Type B pancreatic cell (in vitro differentiated cells): ENCODE measurements at places on chromosomes 7 and 10. TPM values are rescaled to one million over a fixed set of nuclear protein-coding genes. Genes with fewer than 3 reads are reported as not detected.

Gene SYT15
- total RNA-seq = 1.2 and 1.3 TPM in 2 replicates

Gene FBXO24
- 0.76 and 0.77 TPM in 2 replicates for total RNA-seq

Gene PCLO
- total RNA-seq = 6.7 and 9.5 TPM in 2 replicates

Gene CD36
- total RNA-seq = 6.7 and 32.2 TPM in 2 replicates

Gene AGAP4
- 13.5 and 27.0 TPM in 2 replicates for total RNA-seq

Gene ZNF12
- total RNA-seq = 28.3 and 30.9 TPM in 2 replicates

Gene SBDS
- total RNA-seq = 50.1 and 75.7 TPM in 2 replicates

Gene ITPRID1
- 0.07 and 0.14 TPM in 2 replicates for total RNA-seq

Gene CALD1
- 169 and 218 TPM in 2 replicates for total RNA-seq

Gene SPAM1
- total RNA-seq = not detected in 2 replicates

Gene ADIRF
- 1.5 TPM in 1 of 2 replicates, not detected in the other for total RNA-seq

Gene CUZD1
- total RNA-seq = 0.86 TPM in 1 of 2 replicates, not detected in the other

Gene MMD2
- not detected in 2 replicates for total RNA-seq

Gene WAC
- total RNA-seq = 110 and 115 TPM in 2 replicates

Gene CLEC5A
- not detected in 2 replicates for total RNA-seq

Gene SRRM3
- 4.0 and 8.4 TPM in 2 replicates for total RNA-seq

Gene PLXDC2
- total RNA-seq = 79.2 and 83.4 TPM in 2 replicates

Gene GDF10
- total RNA-seq = 0.57 and 46.8 TPM in 2 replicates

Gene SLC18A2
- total RNA-seq = 1.8 and 2.7 TPM in 2 replicates

Gene TDRD1
- total RNA-seq = not detected in 2 replicates

Gene AZGP1
- 0.50 and 0.60 TPM in 2 replicates for total RNA-seq

Gene IFIT2
- 1.3 and 1.4 TPM in 2 replicates for total RNA-seq

Gene GHRHR
- total RNA-seq = not detected in 2 replicates
